ENCODE measurements at places on chromosomes 7 and 10.
A peak's percentile ranks its signal among the peaks of the same experiment; 100 is the strongest.

DNA sequence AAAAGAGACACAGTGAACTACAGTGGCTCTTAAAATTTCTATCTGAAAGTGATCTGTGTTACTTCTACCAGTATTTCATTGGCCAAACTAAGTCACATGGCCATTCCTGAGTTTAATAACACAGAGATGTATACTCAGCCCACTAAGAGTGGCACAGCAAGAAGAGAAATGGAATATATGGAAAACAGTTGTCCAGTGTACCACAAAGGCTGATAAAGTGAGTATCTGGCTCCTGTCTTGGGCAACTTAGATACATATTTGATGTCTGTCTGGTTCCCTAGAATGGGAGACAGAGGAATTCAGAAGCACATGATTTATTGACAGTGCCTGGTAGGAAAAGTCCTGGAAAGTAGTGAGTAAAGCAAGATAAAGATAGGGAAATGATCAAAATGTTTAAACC lies 10.1 kb upstream of the PON1 start:
- DNase-seq: no peak

- no peak for DNase-seq
These were observed 1519.6 kb downstream of the REEP3 start for GRCh38 chr10:65040796-65041195.

DNA sequence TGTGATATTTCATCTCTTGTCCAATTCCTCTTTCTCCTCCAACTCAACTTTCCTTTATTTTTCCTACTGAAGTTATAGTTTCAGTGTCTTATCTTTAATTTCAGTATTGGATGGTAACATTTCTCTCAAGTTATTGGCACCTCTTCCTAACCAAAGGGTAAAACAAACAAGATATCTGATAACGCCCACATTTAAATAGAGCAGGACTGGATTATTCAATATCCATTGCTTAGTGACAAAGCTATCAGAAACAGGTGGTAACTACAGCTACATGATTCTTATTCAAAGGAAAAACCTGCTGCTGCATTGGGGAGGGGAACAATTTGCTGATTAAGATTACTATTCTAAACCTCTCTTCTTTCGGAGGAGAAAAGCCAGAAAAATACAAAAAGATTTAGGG lies 87.8 kb downstream of the TAF3 start:
- DNase-seq: no peak

DNA sequence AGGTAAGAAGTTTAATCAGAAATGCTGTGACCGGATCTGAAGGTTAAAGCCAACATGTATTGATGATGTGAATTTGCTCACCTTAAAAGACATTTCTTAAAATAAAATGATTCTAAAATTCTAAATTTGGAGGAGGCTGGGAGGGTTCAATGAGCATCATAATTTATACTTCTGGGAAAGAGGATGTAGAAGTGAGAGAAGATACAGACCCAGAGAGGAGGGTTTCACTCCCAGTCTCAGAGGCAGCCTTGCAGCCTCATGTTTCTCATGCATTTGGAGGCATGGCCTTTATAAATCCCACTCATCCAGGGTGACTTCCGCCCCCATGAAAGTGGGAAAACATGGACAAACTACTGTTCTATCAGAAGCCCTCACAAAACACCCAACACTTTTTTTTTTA lies 305.6 kb upstream of the PITRM1 start:
- DNase-seq: no peak

DNA sequence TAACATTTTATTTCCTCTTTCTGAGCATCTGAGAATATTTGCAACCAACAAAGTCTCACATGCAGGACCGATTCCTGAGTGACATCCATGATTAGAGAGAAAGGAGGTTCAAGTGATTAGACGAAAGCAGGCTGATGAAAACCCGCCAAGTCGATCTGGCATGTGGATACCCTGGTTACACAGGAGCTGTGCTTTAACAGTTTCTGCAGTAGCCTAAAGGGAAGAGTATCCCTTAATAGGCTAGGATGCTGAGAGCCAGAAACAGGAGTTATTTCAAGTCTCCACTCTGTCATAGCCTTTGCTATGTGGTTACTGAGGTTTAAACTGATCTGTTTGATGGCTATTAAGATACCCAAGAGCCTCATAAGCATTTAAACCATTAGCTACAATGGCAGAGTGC lies 82.5 kb downstream of the PRKCQ start:
- no peak for DNase-seq

DNA sequence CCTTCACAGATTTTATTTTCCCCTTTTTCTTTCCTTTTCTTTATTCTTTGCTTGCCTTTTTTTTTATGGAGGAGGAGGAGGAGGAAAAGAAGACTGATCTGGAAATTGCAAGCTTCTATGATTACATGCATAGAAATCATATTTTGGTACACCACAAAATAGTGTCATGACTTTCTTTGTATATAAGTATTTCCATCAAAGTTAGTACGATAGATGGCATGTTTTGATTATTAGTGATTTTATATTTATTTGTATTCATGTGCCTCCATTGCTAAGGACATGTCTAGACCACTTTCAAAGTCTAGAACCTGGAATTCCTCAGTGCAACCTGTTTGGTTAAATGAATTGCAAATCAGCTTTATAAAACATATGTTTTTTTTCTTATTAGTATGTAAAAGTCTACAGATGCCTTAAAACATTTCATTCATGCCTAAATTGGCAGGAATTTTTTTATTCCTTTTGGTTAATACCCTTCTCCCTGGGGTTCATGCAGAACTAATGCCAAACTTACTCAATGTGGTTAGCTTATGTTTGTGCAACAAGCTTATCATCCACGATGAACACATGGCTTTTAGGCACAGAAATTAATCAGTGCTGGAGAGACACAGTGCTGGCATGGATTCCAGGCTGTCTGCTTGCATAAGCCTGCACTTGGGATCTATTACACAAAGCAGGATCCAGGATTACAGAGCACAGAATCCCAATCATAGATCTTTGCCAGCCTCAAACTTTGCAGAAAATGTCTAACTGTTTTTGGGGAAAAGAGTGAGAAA lies 213.1 kb downstream of the CHRM2 start:
- DNase-seq: no peak

DNA sequence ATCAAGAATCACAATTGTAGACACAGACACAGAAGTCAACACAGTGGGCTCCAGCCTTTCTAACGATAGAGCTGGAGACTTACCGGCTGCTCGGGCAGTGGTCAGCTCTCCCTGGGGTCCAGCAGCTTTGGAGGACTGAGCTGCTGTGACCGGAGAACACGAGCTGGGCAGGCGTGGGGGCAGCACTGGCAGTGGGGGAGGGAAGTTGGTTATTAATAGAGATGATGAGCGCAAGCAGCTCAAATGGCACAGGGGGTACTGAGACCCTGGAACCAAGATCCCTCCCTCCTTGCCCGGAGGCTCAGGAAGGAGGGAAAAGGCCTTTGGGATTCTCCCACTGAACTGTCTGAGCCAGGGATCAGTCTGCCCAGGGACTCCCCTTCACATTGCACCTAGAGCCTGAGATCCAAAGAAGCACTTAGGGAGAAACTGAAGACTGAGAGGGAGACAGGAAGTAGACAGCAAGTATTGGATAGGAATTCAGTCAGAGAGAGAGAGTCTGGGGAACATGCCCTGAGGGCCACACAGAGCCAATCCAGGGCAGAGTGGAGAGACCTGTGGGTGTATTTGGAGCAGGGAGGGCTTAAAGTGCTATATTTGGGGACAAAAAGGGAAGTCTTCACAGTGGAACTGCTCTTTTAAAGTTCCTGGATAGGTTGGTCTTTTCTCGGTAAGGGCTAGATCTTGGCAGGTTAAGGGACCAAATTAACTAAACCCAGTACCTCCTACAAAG lies at the start of gene MYOZ1:
TSS of gene MYOZ1 (minus strand) at position 147 of the 733 bp plus-strand sequence. CDS start 1,457 bp downstream, outside the sequence.
- DNase-seq: no peak

GRCh38 chr7:39414224-39415035 lies 151.8 kb upstream of the YAE1 start:
- DNase-seq: peak; percentile 69

DNA sequence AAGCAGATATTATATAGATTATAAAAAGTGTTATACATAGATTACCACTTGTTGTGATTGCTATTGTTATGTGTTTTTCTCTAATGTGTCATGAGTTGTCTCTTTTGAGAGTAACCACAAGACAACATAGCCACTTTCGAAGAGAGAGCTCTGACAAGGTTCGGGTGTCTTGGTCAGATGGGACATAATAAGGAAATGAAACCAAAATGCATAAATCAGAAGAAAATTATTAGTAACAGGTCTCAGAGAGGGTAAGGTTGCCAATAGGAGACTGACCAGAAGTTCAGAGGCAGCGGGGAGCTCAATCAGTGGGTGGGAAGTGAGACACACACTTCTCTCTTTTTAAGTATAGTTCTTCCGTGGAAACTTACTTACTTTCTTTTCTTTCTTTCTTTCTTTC lies 639.2 kb upstream of the POT1 start:
- no peak for DNase-seq

DNA sequence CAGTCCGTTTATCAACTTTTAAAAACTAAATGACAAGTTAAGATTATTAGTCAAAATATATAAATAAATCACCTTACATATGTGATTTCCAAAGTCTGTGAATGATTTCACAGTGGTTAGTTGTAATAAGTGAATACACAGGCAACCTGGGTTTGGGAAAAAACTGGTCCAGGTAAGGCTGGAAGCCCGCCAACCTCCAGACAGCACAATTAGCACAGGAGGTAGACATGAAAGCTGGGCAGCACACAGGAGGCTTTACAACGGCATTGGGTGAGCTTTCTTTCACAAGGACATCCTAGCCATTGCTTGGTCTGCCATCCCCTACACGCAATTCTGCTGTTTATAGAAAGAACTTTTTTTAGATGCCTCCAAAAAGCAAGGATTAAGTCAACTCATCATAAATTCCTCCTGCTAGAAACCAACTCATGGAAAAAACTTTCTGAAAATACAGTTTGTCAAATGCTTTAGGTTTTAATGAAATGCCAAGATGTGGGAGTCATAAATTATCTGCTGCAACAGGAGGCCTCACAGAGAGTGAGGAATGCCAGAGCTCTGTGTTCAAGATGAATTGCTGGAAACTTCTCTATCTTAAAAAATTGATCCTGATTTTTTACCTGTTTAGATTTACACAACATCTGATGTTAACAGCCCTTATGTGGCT lies 346.8 kb upstream of the NFE2L3 start:
- DNase-seq: no peak

DNA sequence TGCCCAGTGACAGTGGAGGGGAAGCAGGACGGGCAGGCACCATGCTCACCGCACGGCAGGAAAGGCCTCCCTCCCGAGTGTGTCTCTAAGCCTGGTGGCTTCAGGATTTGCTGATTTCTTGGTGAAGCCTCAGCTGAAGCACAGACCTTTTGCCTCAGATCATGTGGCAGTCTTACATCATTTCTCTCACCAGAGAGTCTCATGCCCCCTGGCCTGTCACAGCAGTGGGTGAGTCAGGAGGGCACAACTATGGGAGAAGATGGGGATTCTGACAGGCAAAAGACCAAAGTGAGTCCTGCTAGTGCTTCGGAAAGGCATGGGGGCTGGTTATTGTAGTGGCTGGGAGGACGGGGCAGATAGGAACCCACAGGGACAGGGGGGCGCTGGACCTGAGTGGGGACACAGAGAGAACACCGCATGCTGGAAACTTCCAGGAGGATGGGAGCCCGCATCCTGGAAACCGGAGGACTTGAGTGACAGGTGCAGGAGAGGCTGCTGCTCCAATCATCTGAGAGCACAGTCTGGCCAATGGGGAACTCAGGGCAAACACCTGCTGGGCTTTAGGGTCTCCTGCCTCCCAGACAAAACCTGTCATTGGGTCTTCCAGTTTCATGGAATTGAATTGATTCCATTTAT lies 166.8 kb downstream of the ADARB2 start:
- DNase-seq: no peak

GRCh38 chr10:77788496-77789010 lies 138.0 kb downstream of the DLG5 start:
- DNase-seq: no peak

DNA sequence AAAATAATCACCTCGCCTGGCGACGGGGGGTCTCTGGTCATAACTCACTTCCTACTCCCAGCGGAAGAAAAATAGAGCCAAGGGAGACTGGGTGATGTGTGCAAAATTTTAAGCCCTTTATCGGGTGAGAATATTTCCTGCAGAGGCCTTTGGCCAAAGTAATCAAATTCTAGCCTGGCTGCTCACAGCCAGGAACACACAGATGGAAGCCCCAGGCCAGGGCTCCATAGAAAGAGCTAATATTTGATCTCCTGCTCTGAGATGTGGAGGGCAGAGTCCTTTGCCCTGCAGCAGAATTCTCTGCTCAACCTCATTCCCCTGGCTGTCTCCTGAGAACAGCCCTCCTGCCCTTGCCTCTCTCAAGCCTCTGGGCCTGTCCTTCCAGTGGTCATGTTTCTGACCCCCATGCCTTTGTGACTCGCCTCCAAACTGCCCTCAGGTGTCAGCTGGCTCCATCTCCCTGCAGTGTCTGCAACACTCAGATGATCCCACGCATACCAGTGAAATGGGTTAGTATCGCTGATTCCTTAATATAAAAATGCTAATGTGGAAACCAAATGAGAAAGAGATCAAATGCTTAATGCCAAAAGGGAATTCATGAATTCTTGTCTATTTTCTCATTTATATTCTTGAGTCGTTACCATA lies 34.5 kb downstream of the FRMD4A start:
- no peak for DNase-seq

GRCh38 chr10:3255075-3255474 lies 82.5 kb upstream of the PITRM1 start:
- no peak for DNase-seq

GRCh38 chr10:124637091-124637700 lies 107.0 kb downstream of the FAM53B start:
- DNase-seq: no peak

DNA sequence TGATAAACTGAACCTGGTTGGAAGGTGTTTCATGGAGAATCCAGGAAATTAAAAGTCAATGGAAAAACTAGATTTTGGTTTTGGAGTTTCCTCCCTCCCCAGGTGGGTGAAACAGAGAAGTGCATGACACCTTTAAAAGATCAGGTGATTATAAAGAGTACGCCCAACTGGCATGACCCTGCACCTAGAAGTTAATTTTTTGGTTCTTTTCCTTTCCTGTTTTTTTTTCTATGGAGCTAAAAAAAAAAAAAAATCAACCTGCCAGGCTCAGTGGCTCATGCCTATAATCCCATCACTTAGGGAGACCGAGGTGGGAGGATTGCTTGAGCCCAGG lies 7.9 kb downstream of the GJD4 start:
- no peak for DNase-seq
